GM12892 (cell line): ENCODE measurements at places on chromosomes 2 and 18.

DNA sequence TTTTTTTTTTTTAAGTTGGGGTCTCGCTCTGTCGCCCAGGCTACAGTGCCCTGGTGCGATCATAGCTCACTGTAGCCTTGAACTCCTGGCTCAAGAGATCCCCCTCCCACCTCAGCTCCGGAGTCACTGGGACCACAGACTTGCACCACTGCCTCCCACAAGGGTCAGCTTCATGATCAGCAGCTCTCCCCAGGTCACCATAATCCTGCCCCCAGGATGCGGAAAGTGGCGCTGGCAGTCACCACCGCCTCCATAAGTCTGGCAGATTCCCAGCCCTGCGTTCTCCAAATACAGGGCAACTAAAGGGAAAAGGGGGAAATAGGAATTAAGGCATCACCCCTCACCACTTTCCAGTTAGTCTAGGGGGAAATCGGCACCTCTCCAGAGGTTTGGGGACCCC is 5.2 kb upstream of the ARID5A start:
- DNase-seq: no peak

DNA sequence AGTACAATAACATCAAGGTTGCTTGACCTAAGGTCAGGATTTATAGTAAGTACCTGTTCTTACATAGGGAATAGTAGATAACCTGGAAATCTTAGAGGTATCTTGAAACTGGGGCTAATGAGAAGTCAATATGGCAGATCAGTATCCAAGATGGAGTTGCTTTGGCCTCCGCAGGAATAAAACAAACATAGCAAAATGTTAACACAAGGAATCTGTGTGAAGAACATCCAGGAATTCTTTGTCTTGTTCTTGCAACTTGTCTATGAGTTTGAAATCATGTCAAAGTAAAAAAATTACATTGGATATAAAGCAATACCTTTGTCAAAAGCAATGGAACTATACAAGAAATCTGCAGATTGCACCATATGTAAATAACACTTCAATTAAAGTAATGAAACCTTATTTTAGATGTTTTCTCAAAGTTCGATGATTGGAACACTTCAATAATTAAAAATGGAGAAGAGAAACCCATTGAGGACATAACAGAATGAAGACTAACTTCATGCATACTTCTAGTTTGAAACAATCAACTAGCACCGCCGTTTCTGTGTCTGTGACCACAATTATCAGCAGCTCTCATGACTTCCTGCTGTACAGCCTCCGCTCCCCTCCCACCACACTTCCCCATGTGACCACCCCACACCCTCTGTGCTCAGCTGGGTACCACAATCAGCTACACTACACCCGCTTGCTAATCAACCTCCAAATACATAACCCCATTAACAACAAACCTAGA is 27.6 kb downstream of the C2orf76 start:
- peak; percentile 38 for DNase-seq

- DNase-seq: no peak
Measured at GRCh38 chr2:221243771-221244170, 328.3 kb downstream of the EPHA4 start.

- DNase-seq: no peak
Measured at GRCh38 chr2:138187221-138187620, 222.9 kb downstream of the HNMT start.

DNA sequence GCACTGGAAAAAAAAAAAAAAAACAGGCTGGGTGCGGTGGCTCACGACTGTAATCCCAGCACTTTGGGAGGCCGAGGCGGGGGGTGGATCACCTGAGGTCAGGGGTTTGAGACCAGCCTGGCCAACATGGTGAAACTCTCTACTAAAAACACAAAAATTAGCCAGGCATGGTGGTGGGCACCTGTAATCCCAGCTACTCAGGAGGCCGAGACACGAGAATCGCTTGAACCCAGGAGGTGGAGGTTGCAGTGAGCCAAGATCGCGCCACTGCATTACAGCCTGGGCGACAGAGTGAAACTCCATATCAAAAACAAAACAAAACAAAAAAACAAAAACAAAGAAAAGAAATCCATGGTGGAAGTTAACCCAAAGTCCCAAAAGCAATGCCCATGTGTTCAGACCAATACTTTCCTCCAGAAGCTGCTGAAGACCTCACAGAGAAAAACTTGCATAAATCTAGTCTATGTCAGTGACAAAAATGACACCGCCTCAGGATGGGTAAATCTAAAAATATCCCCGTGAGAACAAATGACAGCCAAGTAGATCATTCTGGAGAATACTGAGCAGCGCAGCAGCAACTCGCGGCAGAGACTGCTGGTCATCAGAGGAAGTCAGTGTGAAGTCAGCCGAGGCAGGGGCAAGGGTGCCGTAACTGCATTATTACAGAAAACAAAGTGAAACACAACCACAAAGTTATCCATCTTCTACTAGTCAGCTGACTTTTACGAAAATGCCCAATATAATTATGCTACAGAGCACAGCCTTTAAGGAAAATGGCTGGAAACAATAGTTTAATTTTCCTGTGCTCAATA is 41.0 kb downstream of the LPIN2 start:
- peak; percentile 38 for DNase-seq

DNA sequence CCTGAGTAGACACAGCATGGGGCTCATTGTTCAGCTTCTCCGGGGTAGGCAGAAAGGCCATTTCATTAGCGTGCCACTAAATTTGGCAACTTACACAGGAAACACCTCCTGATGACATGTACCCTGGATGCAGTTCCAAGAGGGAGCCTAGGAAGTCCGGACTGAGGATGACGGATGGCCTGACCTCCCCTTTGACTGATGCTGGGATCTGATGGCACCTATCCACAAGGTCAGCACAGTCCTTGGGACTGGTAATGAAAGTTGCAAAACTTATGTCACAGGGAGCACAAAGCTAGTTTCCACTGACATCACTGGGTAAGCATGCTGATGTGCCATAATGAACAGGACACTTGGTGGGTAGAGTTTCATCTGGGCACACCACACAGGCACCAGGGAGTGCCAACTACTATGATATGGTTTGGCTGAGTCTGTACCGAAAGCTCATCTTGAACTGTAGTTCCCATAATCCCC is 126.7 kb upstream of the ARL4C start:
- no peak for DNase-seq

DNA sequence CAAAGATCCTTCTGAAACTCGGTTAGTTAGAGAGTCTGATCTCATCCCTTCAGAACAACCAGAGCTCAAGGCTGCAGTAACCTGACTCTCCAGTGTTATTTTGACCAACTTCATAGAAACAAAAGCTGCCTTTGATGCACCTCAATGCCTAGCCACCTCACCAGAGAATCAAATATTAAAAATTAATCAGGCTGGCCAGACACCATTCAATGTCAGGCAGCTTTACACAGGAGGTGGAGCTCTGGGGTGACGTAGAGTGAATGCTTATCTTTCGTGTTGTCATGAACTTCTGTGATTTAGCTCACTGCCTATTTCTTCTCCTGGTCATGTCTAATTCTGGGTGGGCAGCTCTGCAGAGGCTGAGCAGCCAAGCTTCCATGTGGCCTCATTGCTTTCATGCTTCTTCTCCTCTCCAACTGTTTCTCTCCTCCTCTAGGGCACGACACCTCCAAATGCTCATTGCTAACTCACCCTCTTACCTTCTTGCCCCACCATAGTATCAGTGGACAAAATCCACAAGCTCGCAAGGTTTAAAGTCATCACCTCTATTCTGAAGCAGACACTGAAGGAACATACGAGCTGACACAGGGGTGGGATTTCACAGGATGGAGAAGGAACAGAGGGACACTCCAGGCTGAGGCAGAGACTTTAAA is 39.4 kb downstream of the AAK1 start:
- DNase-seq: no peak

GRCh38 chr2:5539282-5540165 is 152.7 kb upstream of the SOX11 start:
- DNase-seq: no peak

DNA sequence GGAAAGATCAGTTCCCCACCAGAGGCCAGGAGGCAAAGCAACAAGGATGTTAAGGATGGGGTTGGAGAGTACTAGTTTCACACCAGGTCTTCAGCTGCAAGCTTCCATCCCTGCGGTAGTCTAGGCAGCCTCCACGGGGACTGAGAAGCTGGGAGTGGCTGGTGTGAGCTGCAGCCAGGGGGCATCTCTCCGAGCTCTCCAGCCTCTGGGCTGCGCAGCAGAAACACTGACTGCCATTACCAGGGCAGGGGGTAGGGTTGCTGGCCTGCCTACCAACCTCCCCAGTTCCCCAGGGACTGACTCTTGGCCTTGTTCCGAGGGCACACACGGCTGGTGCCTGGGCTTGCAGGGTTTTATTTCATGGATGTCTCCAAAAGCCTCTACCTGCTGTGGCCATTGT is 15.9 kb downstream of the GATA6 start:
- DNase-seq: no peak
